Midbrain (tissue), 1 donor: ENCODE measurements at places on chromosomes 7 and 10.

DNA sequence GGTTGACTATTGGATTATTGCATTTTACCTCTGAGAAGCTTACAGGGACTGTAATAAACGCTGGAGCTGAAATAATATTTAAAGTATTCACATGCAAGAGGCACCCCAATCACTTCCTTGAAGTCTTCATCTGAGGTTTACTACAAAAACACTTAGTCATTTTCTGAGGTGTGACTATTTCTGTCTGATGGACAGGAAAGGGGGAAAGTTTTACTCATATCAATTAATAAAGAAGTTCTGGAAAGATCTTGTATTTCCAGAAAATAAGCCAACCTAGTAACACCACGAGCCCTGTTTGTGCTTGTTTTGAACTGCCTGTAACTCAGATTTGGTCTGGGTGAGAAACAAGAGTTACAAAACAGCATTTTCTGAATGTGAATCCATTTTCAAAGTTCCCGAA is 63.9 kb upstream of the PRKCQ start:
- no peak for DNase-seq

- DNase-seq: no peak
Observed at GRCh38 chr10:33559105-33559504, 224.6 kb upstream of the NRP1 start.

GRCh38 chr10:21399392-21400035 is 126.0 kb downstream of the SKIDA1 start:
- DNase-seq: no peak

- DNase-seq: no peak
Observed at GRCh38 chr10:117334926-117335325, 40.3 kb downstream of the PDZD8 start.

DNA sequence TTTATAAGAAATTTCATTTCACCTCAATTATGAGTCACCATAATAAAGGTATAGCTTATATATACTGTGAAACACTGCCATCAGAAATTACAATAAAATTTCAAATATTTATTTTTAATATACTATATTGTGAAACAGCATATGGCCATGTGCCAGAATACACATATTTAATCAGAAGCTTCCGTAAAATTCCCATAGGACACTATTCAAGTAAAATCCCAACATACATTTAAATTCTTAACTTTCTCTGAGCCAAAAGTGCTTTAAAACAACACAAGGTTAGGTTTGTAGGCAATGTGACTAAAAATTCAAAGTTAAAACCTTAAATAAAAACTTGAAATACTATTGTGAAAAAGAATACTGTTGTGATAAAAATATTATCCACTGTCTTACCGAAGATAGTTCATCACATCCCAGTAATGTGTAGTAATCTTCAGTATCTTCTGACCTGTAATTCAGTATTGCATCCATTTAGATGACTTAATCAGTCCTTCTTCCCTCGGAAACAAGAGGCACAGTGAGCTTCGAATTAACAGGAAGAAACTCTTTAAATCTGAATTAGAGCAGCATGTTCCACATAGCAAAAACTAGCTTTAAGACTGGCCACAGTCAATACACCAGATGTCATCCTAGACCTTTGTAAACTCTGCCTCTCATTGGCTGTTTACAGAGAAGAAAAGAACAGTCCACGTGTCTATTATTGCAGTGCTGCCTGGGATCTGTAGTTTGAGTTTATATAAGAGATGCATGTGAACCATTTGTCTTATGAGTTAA is at the start of gene DNAJC12:
Gene DNAJC12, minus strand, starts transcription at position 648 of the 774 bp plus-strand sequence. Its CDS starts 177 bp downstream, at position 471.
- peak; percentile 82 for DNase-seq

DNA sequence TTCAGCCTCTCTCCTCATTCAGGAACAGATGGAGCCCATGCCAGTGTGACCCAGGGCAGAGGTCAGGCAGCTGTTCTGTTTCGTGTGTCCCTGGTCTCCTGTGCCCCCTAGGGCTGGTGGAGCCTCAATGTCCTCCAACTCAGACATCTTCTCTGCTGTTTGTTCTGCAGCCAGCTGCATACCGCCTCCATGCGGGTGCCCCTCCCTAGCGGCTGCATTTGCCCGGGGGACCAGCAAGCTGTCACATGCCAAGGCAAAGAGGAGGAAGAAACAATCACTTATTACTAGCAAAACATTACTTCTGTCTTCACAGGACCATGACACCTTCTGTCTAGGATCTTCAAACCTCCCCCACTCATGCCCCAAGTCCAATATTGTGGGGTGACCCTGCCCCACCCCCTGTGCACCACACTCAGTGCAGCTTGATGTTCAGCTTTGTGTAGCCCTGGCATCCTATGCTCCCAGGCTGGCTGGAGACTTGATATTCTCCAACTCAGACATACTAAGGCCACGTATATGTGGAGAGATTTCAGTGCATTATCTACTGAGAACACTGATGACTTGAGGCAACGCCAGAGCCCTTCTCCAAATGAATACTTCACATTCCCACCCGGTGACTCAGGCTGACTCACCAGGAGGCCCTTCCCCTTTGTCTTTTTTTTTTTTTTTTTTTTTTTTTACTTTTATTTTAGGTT is 188.9 kb downstream of the SKIDA1 start:
- no peak for DNase-seq

GRCh38 chr7:149838224-149838991 is at the start of gene ZNF862:
ZNF862 (plus strand) TSS chr7:149838375; CDS start chr7:149838612, 237 bp downstream.
- peak; percentile 99 for DNase-seq
